ENCODE measurements at places on chromosomes 3 and 15.

GRCh38 chr3:110791995-110792686, 279.5 kb upstream of the NECTIN3 start:
- DNase-seq, result no peak

GRCh38 chr3:66437341-66437929, 63.4 kb downstream of the LRIG1 start:
- no peak for DNase-seq

GRCh38 chr3:28502397-28502937, 153.8 kb upstream of the AZI2 start:
- no peak for DNase-seq

DNA sequence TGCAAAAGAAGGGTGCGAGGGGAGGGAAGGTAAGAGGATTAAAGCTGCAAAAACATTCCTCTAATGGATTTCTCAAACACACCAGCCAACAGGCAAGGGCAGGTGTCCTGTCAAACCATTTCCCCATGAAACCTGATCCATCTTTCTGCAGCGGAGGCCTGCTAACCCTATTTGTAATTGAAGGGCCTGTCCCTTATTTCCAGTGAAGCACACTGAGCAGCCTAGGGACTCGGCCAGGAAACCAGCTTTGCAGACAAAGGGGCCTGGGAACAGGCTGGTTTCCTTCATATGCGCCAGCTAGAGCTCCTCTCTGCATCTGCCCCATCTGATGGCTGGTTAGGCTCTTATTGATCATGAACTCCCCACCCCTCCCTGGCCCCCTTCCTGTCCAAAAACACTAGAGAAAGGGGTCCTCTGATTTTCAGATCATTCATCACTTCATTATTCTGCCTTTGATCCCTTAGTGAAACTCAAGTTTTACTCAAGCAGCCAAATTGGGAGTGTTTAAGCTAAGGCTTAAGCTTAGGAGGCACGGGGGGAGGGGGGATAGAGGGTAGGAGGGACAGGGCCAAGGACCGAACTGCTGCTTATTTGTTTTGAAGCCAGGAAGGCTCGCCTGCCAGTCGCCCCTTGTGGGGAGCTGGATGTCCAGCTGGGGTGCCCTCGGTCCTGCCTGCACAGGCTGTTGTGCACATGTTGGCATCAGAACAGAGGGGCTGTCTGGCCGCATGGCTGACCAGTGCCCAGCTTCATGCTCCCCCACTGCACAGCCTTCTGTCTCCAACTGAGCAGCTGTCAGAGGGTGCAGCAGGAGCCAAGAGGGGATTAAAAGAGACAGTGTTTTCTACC, 53.1 kb downstream of the BOC start:
- DNase-seq, result no peak

DNA sequence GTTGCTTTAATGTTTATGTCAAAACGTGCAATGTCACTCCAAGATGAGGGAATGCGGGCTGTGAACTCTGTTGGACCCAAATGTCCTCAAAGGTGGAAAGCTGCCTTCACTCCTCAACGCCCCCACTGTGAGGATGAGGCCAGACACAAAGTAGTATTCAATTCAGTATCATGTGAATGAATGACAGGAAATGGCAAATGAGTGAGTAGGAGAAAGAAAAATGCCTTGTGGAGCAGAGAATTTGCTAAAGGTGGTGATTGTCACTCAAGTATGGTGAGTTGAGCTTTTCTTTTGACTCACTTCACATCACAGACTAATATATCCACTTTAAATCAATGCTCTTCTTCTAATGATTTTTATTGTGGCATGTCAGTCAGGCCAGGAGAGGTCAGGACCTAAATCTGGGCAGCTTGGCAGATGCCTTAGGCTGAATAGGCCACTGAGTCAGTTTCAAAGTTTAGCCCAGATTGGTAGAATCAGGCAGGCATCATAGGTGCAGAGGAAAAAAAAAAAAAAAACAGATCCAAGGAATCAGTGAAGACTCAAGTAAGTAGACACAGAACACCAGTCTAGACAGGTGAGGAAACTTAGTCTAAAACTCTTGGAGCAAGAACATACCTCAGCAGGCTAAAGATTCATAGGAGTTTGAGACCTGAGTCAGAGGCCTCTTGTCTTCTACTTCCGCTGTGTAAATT, 71.0 kb upstream of the ZBED2 start:
- DNase-seq, result no peak

All from CD4-positive, alpha-beta T cell treated with Interleukin-2 at 100 ng/mL for 4 hours (primary cell).